ENCODE measurements at places on chromosomes 13 and 19.

GRCh38 chr19:34825212-34825611 is 52.2 kb upstream of the ZNF599 start:
- no peak for DNase-seq

DNA sequence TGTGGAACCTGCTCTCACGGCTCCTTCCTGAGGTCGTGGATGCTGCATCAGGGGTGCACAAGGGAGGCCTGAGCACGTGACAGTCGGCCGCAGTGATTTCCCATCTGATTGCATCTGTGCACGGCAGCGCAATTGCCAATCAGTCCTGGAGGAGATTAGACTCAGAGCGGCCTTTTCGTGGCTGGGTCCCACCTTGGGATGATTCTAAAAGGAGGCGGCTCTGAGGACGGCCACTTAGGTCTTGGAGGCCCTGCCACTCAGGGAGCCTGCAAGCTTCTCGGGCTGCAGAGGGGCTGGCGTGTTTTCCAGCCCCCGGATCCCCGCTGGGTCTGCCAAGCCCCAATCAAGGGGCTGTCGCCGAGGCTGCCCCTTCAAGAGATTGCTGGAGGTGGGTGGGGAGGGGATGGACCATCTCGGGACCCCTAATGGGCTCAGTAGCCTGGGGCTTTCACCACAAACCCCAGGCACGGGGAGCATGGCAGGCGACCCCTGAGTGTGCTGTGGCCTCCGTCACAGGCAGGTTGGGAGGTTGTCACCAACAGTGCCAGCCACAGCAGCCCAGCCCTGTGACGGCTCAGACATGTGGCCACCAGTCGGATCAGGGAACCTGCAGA is 51.6 kb downstream of the SOX1 start:
- no peak for DNase-seq

DNA sequence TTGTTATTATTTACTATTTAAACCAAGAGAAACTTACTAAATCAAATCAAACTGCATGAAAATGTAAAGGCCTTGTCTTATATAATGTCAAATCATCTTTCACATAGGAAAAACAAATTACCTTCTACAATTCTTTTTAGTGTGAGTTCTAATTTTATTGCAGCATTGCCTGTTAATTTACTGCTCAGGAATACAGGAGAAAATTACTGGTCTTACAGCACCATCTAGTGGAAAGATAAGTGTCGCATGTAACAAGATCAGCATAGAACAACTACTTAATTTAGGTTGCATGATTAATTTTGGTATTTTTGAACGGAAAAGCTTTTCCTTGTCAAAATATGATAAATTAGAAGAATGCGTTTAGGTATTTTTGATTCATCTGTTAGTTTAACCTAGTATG is 502.7 kb downstream of the UQCRFS1 start:
- no peak for DNase-seq

DNA sequence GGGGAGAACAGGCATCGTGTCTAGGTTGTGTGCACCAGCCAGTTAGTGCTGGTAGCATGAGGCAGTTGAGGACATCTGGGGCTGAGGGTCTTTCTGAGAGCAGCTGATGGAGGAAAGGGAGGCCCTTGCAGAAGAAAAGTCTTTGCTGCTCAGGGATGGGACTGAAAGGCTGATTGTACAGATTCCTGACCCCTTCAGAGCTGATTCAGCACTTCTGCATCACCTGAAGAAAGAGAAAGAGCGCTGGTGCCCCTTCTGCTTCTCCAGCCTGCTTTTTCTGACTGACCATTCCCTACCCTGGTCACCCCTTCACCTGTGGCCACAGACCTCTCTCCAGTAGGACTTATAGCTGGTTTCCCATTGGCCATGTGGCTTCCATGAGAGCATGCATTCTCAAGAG is 476.2 kb downstream of the TSHZ3 start:
- no peak for DNase-seq

DNA sequence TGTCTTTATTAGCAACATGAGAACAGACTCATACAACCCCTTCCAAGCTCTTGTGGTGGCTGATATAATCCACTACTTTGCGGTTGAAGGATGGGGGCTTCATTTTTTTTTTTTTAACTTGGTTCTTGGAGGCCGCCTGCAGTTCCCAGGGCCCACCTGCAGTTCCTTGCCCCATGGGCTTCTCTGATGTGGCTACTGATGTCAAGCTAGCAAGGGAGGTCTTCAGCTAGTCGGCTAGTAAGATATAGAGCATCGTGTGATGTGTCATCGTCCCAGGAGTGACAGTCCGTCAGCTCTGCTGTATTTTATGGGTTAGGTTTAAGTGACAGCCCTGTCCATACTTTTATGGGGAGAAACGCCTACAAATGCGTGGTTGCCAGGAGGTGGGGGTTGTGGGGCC is 26.1 kb downstream of the UHRF1 start:
- DNase-seq = no peak

DNA sequence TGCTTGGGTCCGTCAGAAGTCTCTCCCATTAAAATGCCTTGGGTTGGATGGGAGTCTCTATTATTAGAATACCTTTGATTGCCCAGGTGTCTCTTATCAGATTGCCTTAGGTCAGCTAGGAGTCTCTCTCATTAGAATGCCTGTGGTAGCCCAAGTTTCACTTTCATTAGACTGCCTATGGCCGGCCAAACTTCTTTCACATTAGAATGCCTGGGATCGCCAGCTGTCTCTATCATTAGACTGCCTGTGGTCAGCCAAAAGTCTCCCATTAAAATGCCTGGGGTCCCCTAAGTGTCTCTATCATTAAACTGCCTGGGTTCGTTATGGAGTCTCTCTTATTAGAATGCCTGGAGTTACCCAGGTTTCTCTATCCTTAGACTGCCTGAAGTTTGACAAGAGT is 1476.7 kb downstream of the UQCRFS1 start:
- no peak for DNase-seq

- no peak for DNase-seq
Observed at GRCh38 chr13:80870186-80870585, 529.3 kb upstream of the SPRY2 start.

- no peak for DNase-seq
Observed at GRCh38 chr19:29576761-29577648, 29.1 kb upstream of the POP4 start.

DNA sequence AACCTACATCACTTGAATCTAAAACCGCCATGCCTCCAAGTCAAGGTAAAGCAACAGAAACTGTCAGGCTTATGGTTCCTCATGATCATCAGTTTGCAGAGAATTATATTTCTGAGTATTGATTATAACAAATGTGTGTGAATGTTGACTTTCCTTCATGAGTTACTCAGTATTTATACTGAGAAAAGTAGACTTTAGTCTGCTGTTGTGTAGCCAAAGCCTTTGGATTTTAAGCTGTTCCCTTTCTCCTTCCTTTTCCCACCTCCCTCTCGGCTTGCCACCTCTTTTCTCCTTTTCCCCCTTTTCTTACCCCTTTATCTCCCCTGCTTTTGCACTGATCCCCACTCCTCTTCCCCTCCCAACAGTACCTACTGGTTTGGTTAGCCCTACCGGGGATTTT is 20.7 kb upstream of the GPR18 start:
- no peak for DNase-seq

GRCh38 chr13:98570929-98571372 is 6.0 kb downstream of the STK24 start:
- peak; percentile 51 for DNase-seq

GRCh38 chr13:23440821-23441618 is 7.5 kb upstream of the SACS start:
- DNase-seq = no peak

DNA sequence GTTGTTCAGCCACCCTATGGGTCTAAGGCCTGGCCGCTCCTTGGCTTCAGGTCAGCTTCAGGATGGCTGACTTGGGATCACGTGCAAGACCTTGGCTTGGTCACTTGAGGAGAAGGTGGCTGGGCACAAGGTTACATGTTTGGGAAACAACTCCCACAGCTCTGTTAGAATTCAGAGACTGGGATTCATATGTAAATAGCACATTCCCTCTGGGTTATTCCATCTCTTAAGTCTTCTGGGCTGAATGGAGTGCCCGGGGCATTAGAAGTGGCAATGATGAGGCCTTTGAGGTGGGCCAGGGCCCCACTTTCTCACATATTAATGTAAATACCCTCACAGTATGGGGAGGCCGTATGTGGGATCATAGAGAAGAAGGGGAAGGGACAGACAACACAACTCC is 150.9 kb downstream of the EFNB2 start:
- no peak for DNase-seq

- no peak for DNase-seq
Observed at GRCh38 chr19:7149956-7150705, 80.6 kb downstream of the ZNF557 start.

DNA sequence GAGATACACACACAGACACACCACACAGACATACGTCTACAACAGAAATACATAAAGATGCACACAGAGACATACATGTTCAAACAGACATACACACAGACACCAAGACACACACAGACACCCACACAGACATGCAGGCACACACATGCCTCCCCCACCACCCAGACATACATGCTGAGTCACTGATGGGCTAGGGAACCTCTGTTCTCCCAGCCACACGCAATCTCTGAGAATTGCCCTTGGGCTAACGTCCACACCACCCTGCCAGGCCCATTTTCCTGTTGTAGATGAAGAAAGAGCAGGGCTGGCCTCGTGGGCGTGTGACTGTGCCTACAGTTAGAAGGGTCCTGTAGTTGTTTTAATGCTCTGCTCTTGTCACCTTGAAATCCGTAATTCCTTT is 261.9 kb downstream of the KCNRG start:
- no peak for DNase-seq

DNA sequence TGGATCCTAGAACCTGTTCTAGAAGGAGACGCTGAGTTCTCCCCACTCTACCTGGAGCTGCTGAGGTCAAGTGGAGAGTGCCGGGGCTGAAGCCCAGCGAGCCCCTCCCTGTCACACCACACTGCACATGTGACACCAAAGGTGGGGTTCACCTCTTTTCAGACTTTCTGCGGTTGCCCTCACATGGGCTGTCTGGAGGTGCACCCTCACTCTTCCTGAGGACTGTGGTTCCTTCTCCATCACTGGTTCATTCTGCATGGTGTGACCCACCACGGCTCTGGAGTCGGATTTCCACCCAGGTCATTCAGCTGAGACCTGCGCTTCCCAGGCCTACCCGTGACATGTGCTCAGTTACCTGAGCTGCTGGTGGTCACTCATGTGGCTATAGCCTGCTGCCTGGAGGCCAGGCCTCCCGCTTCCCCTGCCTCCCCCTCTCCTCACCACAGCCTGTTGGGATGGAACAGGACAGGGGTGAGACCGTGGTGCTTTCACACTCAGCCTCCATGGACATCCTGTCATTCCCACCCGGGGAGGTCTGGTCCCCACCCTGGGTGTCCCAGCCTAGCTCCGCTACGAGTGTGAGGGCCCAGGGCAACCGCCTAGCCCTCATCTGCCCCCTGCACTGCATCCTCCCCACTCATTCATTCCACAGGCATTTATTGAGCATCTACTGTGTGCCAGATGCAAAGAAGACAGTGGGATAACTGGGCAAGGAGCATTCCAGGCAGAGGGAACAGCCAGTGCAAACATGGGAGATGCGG is 605 bp upstream of the A1BG start:
- no peak for DNase-seq

GRCh38 chr13:28582225-28582891 is 76.6 kb upstream of the POMP start:
- DNase-seq = no peak

GRCh38 chr13:73542446-73542845 is 483.6 kb downstream of the KLF5 start:
- no peak for DNase-seq

DNA sequence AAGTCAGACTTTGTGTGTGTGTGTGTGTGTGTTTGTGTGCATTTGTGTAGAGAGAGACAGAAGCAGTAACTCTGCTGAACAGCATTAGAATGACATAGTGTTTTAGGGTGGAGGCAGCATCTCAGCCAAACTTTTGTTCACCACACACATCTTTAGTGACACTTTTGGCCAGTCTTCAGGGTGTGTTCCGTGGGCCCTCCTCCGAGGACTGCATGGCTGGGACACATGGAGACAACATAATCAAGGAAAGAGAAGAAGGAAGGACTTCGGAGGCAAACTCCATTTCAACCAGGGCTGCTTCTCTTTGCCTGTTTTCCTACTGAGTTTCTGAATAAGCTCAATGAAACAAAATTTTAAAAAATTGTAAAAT is 205.1 kb downstream of the LHFPL6 start:
- DNase-seq = no peak

- DNase-seq = no peak
Observed at GRCh38 chr13:114283576-114283975, 2.2 kb downstream of the UPF3A start.

DNA sequence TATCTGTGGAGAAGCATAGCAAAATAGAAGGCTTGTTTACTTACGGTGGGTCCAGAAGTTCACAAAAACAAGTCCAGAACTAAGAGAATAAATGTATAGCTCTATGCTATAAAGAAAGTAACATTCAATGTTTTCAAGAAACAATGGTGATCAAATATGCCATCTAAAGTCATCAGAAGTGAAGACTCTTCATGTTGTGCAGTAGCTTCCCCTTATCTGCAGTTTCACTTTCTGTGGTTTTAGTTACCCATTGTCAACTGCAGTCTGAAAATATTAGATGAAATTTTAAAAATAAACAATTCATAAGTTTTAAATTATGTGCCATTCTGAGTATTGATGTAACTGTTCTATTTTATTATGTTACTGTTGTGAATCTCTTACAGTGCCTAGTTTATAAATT is 72.5 kb downstream of the EDNRB start:
- DNase-seq = no peak

DNA sequence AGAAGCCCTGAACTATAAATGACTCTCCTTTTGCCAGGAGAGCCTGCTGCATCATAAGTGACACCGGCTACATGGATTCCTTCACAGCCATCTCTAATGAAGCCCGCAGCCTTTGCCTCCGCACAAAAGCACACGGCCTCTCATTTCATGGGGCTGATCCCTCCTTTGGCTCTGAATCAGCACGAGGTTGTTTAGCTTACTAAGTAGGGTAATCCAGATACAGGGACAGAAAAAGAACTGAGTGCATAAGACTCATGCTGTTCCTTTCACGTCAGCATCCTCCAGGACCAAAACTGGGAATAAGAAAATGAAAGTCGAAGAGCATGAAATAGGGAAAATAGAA is 136.3 kb downstream of the DCT start:
- no peak for DNase-seq

- no peak for DNase-seq
Observed at GRCh38 chr13:109500146-109500773, 286.1 kb downstream of the IRS2 start.

DNA sequence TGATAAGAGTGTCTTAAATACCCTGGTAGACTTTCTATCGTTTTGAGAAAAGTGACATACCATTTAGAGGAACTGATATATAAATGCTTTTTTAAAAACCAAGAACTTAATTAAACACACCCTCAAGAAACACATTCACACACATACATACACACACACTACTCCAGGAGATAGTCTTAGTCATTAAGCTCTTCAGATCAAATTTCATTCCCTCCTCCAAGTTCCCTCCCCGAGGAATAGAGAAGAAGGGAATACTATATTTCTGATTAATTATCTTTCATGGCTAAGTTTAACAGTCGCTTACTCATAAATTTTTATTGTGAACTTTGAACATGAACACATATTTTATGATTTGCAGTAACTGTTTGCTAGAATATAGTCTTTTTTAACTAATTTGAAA is 1109.5 kb downstream of the SLITRK1 start:
- DNase-seq = no peak

- no peak for DNase-seq
Observed at GRCh38 chr19:42096255-42096837, 20.4 kb downstream of the ZNF574 start.
